ENCODE measurements at places on chromosomes 4 and X.

- DNase-seq = no peak
These were observed 54.4 kb downstream of the PALLD start for GRCh38 chr4:168551211-168551610.

GRCh38 chrX:129659141-129659540, 4.4 kb upstream of the APLN start:
- DNase-seq = no peak

- no peak for DNase-seq
These were observed 244.2 kb upstream of the MAB21L2 start for GRCh38 chr4:150337734-150338133.

DNA sequence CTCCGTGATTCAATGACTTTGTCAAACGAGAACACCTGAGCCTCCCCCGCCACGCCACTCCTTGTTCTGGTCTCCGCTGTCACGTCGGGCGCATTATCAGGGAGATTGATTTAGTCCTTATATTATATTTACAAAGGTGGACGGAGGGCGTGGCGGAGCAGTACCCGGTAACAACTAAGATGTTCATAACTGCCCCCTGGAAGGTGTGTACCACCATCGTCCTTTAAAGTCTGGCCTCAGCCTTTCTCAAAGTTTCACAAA, 284.2 kb downstream of the PACRGL start:
- DNase-seq = no peak

DNA sequence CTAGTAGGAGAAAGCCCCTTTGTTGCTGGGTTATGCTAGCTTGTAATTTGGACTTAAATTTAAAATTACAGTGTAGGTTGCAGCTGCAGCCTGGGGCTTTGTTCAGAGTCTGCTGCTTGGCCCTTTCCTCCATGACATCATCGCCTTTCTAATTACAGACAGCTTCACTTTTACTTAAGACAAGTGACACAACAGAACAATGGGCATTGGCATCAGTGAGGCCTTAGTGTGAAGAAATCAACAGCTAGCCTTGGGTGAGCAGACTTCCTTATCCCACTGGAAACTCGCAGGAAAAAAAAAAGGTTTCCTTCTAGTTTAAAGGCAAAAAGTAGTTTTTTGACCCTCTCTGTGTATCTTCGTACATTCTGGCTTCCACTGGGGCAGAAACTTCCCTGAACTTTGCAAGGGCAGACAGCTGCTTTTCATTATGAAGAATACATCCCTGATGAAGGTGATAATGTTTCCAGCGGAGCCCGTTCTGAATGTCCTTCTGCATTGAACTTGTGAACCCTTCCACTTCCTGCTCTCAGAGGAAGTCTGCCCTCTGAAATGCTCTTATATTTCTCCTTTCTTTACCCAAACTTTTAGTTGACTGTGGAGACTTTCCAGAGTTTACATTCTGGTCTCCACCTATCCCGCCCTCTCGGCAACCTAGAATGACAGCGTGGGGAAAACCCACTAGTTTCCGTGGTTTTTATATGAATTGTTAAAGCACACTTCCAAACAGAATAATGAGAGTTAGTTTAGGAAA, 123.2 kb upstream of the FAM9C start:
- DNase-seq = no peak

DNA sequence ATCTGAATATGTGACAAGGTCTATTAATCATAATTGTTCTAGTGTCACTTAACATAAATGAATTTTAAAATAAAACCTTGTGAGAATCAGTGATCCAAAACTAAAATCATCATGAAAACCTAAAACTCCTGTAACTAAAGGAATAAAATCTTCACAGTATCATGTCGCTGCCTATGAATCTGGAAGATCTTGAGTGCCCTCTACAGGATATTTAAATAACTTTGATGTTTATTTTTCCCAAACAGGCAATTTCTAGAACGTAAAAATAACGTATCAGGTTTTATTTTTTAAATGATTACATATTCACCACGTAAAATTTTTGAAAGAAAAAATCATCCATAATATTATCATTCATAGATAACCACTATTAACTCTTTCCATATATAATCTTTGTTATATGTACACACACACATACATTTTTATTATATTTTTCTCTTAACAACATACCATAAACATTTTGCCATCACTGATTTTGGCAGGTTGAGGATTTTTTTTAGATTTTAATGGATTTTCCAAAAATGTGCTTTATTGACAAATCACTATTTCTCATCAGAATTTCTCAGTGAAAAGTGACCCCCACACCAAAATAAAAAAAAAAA, 79.6 kb downstream of the COMMD8 start:
- peak; percentile 45 for DNase-seq

GRCh38 chrX:41009850-41010846, 75.1 kb upstream of the USP9X start:
- DNase-seq = no peak

- no peak for DNase-seq
These were observed 29.4 kb upstream of the NSUN7 start for GRCh38 chr4:40720351-40720750.

GRCh38 chr4:63105839-63106238, 1303.4 kb downstream of the TECRL start:
- DNase-seq = no peak

- DNase-seq = no peak
These were observed 66.1 kb upstream of the SLC39A8 start for GRCh38 chr4:102411408-102411807.

- peak; percentile 21 for DNase-seq
These were observed 1101.7 kb upstream of the INTU start for GRCh38 chr4:126530996-126531585.

DNA sequence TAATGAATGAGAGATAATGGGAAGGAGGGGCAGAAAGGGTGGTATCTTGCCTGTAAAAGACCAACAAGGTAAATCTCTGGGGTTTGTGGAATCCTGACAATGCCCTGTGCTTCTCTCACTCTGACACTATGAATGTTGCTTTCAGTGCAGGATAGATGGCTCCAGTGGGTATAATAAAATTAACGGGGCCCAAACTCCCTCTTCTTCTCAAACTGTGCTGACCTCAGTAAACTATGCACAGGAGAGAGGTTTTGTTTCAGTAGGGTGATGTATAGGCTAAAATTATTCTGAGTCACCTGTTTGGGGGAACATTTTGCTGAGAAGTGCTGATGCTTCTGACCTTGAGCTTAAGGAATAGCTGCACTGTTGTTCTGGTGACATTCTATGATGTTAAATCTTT, 82.6 kb downstream of the TSPAN7 start:
- peak; percentile 53 for DNase-seq

- DNase-seq = peak; percentile 69
These were observed 108.3 kb upstream of the CAMK2D start for GRCh38 chr4:113869743-113870375.

GRCh38 chr4:6926081-6926480, 16.5 kb downstream of the TBC1D14 start:
- no peak for DNase-seq

DNA sequence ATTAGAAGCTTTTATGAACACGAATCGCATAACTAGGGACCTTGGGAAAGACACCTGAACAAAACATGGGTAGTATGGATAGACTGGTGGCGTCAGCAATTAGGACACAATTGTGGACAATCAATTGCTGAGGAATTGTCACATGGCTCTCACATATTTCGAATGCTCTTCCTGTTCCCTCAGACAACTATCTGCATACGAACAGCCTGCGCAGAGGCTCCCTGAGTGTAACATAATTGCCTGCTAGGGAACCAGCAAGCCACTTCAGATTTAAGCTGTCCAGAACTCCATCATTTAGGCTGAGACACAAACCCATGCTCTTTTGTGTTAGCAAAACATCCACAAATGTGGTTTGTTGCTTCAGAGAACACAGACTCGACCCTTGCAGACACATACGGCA, 160.8 kb downstream of the MGST2 start:
- no peak for DNase-seq

DNA sequence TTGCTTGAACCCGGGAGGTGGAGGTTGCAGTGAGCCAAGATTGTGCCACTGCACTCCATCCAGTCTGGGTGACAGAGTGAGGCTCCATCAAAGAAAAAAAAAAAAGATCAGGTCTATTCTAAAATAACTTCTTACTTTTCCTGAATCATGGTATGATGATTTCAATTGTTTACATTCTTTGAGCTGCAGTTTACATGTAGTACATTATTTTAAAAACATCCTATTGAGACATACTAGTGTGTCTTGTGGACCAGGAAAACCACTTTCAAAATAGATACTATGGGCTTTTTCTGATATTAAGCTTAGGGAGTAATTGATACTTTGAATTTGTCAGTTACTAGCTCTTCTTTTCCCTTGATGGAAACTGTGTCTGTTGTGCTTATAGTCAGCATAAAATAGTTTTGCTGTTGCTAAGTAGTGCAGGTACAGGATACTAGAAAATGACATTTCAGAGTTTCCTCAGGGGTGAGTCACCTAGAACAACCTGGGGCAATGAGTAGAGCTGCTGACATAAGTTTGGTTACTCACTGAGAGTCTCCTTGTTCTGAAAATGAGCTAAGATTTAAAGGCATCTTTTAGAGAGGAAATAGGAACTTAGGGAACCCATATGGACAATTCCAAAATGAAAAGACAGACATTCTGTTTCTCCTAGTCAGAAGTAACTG, 53.2 kb upstream of the C4orf54 start:
- no peak for DNase-seq

DNA sequence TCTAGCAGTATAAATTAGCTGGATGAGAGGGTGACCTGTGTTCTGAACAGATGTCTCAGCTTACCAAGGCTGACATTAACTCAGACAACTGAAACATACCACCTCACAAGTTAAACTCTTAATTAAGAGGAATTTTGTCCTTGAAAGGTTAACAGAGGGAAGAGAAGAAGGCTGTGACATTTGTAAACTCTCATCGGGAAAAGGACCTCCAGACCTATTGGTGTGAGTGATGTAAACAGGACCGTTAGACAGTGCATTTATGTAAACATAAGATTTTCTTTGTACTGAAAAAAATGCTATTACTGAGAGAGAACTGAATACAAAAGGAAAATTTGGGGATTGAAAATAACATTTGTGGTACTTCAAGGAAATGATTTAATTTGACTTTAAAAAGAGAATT, 308.4 kb upstream of the DIAPH2 start:
- DNase-seq = no peak

GRCh38 chr4:10581022-10581421, 103.5 kb downstream of the CLNK start:
- DNase-seq = no peak

GRCh38 chr4:9994246-9994847, 26.9 kb downstream of the SLC2A9 start:
- peak; percentile 70 for DNase-seq

GRCh38 chrX:70026112-70026850, 23.5 kb downstream of the AWAT2 start:
- DNase-seq = no peak

DNA sequence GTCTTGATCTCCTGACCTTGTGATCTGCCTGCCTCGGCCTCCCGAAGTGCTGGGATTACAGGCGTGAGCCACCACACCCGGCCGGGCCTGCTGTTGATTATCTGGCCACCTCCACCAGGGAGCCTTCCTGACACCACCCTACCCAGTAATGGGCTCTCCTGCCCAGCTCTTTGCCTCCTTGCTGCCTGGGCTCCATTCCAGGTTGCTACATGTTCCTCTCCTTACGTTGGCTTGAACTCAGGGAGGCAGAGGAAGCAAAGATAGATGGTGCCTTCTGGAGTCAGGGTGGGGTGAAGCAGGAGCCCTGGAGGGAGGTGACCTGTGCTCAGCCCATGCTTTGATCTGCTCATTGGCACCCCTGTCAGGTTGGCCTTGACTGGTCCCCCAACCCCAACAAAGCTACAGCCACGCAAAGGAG, 26.3 kb downstream of the FLNA start:
- DNase-seq = no peak

DNA sequence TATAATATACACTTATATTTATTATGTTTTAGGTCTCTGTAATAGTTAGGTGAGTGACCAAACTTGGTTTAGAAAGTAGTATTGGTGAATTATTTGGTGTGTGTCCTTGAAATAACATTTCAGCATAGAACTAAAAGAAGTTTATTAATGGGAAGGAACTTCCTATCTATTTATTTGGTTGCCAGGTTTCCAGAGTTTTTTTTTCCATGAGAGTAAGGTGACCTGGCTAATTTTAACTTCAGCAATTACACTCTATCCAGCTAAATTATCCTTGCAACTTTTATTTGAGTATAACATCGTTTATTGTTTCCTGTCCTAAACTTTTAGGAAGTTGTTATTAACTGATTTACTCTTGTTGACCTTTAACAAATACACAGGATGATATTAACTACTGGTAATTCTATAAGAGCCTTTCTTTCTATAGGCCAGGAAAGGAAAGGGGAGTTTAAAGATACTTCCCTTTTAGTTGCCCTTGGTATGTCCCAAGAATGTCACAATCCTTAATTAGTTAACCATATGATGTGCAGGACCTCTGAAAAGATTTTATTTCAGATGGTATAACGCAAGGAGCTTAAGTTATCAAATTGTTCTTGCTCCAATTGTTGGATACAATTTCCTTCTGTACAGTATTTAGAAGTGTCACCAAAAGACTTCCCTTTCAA, 18.9 kb downstream of the PRDM8 start:
- no peak for DNase-seq

GRCh38 chr4:149465955-149466354, 349.7 kb downstream of the IQCM start:
- DNase-seq = no peak

GRCh38 chrX:49610718-49611310, 12.0 kb downstream of the GAGE1 start:
- no peak for DNase-seq

GRCh38 chrX:8404471-8404870, 60.2 kb upstream of the VCX3B start:
- no peak for DNase-seq

DNA sequence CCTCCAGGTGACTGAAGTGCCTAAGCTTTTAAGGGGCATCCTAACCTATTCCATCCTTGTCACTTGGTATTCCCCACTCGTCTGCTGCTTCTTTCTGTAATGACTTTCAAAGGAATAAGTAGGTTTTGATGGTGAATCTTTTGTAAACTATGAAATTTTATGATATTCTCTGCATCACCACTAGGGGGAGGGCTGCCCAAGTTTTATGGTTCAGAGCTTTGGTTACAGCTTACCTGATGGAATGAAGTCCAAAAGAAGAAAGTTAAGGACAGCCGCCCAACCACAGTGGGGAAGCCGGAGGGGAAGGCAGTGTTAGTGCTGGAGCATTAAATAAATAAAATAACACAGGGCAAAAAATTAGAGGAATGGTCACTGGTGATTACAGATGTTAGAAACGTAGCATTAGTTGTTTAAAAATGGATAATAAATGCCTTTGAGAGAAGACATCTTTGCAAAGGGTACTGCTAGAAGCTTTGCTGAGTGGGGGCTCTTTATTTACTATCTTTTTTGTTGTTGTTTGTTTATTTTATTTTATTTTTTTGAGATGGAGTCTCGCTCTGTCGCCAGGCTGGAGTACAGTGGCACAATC, 204.9 kb downstream of the GBA3 start:
- peak; percentile 27 for DNase-seq

DNA sequence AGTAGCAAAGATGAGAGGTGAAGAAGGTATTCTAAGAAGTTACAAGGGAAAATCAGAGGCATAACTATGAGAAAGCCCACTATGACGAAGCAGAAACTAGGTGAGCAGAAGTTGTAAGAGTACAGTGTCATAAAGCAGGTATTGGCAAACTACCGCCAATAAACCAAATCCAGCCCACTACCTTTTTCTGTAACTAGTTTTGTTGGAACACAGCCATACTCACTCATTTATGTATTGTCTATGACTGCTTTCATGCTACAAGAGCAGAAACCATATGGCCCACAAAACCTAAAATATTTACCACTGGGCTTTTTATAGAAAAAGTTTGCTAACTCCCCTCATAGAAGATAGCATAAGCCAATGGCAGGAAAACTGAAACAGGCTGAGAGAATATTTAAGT, 31.8 kb upstream of the ZCCHC13 start:
- no peak for DNase-seq

GRCh38 chrX:103927030-103927429, 35.4 kb upstream of the TMSB15B start:
- no peak for DNase-seq
